ENCODE measurements at places on chromosomes 6 and 20. TPM values are rescaled to one million over a fixed set of nuclear protein-coding genes. Genes with fewer than 3 reads are reported as not detected.

DNA sequence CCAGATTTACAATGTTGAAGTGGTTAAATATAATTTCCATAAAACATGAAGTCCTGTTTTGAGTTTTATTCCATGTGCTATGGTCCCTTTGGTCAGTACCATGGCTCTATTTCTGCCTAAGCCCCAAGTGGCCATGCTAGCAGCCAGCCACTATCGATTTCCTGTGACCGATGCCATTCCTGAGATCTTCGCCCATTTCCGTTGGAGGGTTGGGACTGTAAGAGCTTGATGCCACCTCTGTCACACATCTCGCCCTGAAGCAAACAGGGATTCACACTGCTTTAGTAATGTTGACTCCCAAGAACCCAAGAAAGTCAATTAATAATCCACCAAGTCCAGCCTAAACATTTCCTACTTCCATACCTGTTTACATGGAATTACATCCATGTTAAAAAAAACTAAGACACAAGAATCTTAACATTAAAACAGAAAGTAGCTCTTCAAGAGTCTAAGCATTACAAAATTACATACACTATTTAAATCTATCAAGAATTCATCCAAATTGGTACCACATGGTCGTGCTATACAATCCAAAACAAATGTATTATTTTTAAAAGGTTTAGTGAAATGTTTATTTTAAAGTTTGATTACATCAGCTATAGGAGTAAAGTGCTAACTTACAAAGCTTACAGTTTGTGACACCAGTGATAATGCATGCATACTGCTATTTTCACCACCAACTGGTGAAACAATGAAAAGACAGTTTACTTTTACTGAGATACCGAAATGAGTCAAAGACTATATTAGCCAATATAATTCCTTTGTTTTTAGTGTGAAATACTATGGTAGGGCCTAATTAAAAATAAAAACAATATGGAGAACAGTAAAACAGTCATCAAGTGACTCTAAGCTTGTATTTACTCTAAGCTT lies 2.5 kb downstream of the RBM39 start:
- DNase-seq: peak; percentile 57

Gene VWA7
- 8.5 TPM for total RNA-seq

Gene HIVEP2
- total RNA-seq: 17.0 TPM

DNA sequence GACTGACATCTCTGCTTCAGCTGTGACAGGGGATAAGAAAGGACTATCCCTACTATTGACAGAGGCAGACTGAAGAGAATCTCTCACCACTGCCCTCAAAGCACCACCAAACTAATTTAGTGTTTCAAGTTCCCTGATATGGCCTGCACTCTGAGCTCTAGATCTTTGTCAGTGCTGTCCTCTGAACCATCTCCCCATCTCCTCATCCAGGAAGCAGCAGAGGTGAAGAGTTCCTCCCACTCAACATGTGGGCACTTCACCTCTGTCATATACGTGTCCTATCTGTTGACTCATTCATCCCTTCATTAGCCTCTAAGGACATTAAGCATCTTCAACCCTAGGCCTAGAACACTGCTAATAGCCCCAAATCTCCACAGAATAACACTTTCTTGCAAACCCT lies 14.1 kb downstream of the FAM210B start:
- DNase-seq: no peak

- peak; percentile 42 for DNase-seq
Measured at GRCh38 chr6:1216488-1216974, 95.4 kb upstream of the FOXQ1 start.

- DNase-seq: peak; percentile 56
Measured at GRCh38 chr6:68575765-68576439, 59.2 kb upstream of the ADGRB3 start.

GRCh38 chr20:38888059-38888831 lies 38.0 kb upstream of the FAM83D start:
- no peak for DNase-seq

- DNase-seq: no peak
Measured at GRCh38 chr6:30886897-30887255, 2.6 kb downstream of the DDR1 start.

Gene NEURL2
- 3.0 TPM for total RNA-seq

Gene HLA-DQB1
- total RNA-seq: 1.8 TPM

GRCh38 chr6:110491644-110492317 lies 15.4 kb upstream of the SLC22A16 start:
- DNase-seq: peak; percentile 67

Measured in renal cortical epithelial cell (primary cell).